ENCODE measurements at places on chromosomes 16 and 17.

DNA sequence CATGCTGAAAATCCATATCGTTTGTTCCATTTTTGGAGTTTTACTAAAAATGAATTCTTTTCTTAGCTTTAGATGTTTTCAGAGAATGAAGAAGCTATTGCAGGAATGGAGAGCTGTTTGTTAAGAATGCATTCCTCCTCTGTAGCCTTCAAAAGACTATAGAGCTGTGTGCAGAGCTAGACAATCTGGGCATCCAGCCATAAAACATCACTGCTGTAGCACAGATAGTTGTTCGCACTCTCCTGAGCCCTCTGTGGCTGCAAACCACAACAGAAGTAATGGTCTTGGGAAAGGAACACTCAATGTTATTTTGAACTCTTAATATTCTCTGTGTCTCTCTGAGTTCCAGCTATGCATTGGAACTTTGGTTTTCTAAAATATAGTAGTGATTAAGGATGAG is 4.9 kb downstream of the TNRC6C start:
- no peak for DNase-seq

DNA sequence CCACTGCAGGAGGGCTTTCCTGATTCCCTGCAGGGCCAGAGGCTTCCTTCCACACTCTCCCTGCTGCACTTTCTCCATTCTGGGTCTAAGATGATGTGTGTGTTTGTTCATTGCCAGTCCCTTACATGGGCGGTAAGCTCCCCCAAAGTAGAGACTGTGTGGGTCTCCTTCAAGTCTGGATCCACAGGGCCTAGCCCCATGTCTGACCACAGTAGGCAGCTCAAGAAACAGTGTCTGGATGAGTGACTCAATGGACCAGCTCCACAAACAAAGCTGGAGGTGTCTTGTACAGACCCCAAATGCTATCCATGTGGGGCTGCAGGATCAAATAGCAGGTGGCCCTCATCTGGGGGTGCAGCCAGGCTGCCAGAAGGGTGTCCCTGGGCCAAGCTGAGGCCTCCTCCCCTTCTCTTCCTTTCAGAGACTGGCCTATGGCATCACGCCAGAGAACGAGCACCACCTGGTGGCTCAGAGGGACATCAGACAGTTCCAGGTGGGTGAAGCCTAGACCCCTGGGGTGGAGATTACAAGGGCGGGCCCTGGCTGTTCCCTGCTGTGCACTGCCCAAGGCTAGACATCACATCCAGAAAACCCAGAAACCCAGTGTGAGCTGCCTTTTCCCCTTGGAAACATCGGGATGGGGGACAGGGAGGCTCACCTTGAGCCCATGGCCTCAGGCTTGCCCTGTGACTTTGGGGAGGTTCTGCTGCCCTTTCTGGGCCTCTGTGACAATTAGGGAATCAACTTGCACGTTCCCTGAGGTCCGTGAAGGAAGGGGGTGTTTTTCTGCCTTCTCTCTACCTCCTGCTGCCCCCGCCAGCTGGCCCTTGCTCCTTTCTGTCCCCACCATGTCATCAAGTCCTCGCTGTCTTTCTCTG is 45.9 kb downstream of the SLC6A2 start:
- no peak for DNase-seq

- no peak for DNase-seq
Measured at GRCh38 chr16:8660841-8661301, 13.5 kb upstream of the ABAT start.

DNA sequence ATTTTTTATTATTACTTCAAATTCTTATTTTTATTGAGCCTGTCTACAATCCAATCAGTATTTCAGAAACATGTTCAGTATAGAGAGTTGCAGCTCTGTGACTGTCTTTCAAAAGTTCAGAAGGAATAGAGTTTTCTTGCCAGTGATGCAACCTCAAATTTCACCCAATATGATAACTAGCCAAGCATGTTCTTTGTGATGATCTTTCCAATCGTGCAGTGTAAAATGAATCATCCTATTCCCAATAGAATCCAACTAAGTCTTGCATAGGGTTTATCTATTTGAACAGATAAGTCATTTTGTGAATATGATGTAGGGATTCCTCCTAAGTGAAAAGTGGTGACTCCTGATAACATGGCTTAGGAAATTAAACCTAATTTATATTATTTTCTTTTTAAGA is 937.8 kb downstream of the KCNJ2 start:
- no peak for DNase-seq

DNA sequence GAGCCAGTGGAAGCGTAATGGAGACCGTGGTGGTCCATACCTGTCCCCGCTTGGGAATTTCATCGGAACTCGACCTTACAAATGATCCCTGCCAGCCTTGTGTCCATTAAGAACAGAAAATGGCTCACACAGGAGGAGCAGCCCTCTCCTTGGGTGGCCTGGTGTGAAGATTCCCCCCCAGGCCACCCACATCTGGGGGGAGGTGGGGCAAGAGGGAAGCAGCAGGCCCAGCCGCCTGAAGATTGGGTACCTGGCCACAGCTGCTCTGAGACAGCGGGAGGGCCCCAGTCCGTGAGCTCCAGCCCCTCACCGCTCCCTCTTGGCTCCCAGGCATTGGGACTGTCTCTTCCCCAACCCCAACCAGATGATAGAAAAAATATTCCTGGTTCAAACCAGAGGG is 277.8 kb upstream of the FOXF1 start:
- no peak for DNase-seq

DNA sequence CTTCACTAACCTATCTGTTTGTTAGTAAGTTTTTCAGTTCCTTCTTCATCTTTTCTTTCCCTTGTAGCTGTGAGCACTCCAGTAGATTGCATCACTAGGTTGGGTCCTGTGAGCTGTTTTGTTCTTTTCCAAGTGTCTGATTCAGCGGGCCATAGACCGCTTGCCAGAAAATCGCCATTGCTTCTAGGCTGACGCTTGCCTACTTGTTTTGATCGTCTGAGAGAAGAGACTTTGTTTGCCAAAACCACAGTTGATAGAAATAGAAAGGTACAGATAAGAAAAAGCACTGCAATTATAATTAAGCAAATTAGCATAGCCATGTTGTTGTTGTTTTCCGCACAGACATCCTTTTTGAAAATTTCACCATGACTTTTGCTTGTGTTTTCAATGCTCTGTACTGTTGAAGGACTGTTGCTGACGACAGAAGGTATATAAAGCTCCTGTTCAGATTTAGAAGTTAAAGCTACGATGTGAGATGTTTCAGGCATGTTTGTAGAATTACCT is 3.1 kb downstream of the EVI2A start:
- DNase-seq: no peak

DNA sequence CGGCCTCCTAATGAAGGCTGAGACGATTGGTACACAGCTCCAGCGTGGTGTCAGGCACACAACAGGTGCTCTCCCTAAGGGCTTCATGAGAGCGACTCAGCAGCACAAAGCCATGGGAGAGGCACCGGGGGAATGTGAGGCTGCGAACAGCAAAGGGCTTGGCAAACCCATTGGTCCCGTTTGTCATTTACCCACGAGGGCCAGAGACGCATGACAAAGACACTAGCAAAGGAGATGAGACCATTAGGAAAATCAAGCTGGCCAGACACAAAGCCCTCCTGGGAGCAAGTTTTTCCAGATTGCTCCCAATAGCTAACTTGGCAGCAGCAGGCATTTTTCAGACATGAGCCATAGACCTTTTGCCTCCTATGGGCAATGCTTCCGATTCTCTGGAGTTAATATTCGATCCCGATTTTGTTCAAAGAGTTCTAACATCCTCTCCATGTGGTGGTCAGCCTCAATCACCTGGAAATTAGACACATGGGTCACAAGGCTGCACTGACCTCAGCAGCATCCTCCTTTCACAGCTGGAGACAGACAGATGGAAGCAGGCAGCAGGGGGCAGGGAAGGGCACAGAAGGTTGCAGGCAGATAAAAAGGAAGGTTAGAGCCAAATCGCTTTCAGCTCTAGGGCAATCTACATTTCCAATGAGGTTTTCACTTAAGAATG is 38.2 kb downstream of the TK2 start:
- no peak for DNase-seq

GRCh38 chr17:50828508-50829170 is 6.7 kb upstream of the WFIKKN2 start:
- no peak for DNase-seq

GRCh38 chr17:75404731-75405364 is 630 bp downstream of the GRB2 start:
- peak; percentile 35 for DNase-seq

- no peak for DNase-seq
Measured at GRCh38 chr16:28858421-28858820, 5.2 kb upstream of the SH2B1 start.

GRCh38 chr17:39664581-39665561 is at the start of gene TCAP:
TSS of gene TCAP (plus strand) at chr17:39665349. CDS start at chr17:39665360, 11 bp downstream.
- DNase-seq: no peak

- DNase-seq: no peak
Measured at GRCh38 chr16:22933173-22933572, 119.2 kb downstream of the HS3ST2 start.

- no peak for DNase-seq
Measured at GRCh38 chr16:52350031-52350642, 196.8 kb downstream of the TOX3 start.

DNA sequence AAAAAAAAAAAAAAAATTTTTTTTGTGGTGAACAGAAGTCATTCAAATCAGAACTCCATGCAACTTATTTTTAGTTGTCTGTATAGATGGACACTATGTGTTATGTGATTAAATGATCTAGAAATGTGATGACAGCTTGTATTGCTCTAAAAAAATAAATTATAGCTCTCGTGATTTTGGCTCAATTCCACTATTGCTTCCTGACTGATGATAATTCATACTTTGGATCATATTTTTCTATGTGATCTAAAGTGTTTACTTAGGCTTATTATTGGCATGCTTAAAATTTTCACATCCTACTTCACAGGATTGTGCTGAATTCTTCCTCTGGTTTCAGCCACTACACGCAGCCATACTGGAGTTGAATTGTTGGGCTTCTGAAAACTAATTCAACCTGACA is 76.8 kb downstream of the RPGRIP1L start:
- no peak for DNase-seq

GRCh38 chr16:12011565-12011964 is 35.0 kb downstream of the SNX29 start:
- DNase-seq: no peak

GRCh38 chr17:28925912-28926365 is 23.1 kb upstream of the DHRS13 start:
- no peak for DNase-seq

DNA sequence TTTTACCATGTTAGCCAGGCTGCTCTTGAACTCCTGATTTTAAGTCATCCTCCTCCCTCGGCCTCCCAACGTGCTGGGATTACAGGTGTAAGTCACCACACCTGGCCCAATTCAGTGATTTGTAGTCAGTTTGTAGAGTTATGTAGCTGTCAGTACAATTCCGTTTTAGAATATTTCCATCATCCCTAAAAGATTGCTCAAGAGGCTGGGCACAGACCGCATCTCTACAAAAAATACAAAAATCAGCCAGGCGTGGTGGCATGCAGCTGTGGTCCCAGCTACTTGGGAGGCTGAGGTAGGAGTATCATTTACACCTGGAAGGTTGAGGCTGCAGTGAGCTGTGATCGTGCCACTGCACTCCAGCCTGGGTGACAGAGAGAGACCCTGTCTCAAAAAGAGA is 20.6 kb downstream of the RGS11 start:
- DNase-seq: no peak

- DNase-seq: no peak
Measured at GRCh38 chr17:45111850-45112249, 20.5 kb downstream of the PLCD3 start.

GRCh38 chr17:4881761-4882555 is 17.4 kb upstream of the C17orf107 start:
- DNase-seq: no peak

DNA sequence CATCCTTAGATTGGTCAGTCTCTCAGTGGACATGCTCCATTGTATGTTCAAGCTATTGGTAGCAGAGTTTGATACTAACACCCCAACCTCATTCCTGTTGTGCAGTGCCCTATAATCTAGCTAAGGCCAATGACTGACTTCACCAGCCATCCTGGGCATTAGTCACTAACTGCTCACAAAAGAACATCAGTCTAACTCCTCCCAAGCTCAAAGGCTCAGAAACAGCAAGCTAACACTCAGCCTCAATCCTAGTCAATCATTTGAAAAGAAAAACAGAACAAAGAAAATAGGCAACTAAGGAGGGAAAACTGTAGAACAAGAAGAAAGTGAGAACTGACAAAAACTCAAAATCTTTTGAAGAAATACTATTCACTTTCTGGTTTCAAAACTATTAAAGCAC is 199.1 kb upstream of the C17orf78 start:
- no peak for DNase-seq

GRCh38 chr16:12532871-12533610 is 270.6 kb downstream of the CPPED1 start:
- DNase-seq: no peak

GRCh38 chr16:21584817-21585216 is 14.6 kb upstream of the METTL9 start:
- DNase-seq: no peak

GRCh38 chr16:21163576-21163975 is 5.1 kb downstream of the LDAF1 start:
- no peak for DNase-seq

DNA sequence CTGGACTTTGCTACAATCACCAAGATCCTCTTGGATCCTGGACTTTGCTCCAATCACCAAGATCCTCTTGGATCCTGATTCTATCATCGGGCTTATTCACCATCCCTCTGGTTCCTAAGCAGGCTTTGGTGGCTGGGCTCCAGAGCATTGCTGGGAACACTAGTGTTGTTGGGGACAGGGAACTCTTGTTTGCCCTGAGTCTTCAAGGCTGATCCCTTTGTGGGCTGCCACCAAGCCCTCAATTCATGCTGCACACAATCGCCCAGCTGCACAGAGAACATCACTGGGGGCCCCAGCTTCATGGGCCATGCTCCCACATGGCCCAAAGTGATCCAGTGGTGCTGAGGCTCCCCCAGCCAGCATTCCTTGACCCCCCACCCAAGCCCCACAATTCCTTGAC is 88.3 kb downstream of the TMEM132E start:
- no peak for DNase-seq

DNA sequence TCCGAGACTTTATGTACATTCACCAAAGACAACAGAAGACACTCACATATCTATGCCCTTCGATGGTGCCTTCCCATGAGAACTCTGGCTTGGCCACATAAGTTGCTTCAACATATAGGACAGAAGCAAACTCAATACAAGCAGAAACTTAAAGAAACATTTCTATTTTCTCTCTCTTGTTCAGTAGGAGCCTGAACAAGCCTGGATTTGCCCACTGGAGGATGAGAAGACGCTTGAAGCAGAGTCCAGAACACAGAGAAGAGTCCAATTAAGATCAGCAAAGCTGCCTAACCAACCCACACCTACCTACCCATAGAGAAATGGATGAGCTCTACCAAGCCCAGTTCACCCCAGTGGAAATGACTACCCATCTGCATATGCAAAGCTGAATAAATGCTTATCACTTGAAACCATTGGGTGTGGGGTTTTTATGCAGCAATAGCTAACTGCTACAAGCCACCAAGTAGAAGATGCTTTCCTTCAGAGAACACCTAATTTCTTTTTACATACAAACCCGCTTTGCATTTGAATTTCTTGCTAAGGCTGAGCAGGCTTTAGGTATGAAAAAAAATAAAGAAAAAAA is 337.9 kb upstream of the DYNLRB2 start:
- no peak for DNase-seq

- no peak for DNase-seq
Measured at GRCh38 chr17:44220213-44221083, 973 bp upstream of the UBTF start.

GRCh38 chr16:69851491-69852240 is 89.5 kb downstream of the WWP2 start:
- DNase-seq: no peak

Data from stimulated activated CD8-positive, alpha-beta memory T cell treated with anti-CD3 and anti-CD28 coated beads, Interleukin-15, amount 100 ng/mL, for 24 hours (primary cell).